ENCODE measurements at places on chromosomes 16 and 17. TPM values are rescaled to one million over a fixed set of nuclear protein-coding genes. Genes with fewer than 3 reads are reported as not detected.

Gene SLC16A13
- not detected for total RNA-seq

Gene TAC4
- total RNA-seq = not detected

Gene RAB37
- total RNA-seq = 2.2 TPM

Gene FOXN1
- total RNA-seq = not detected

Gene PROCA1
- 1.8 TPM for total RNA-seq

Gene HIGD1B
- 1.6 TPM for total RNA-seq

Gene GNGT2
- 3.1 TPM for total RNA-seq

All from thoracic aorta (tissue), 2 donors.